ENCODE measurements at places on chromosomes 3 and 15.

- no peak for DNase-seq
These were observed 4.8 kb upstream of the STXBP5L start for GRCh38 chr3:120903221-120903620.

GRCh38 chr3:127052121-127052561 is 69.2 kb downstream of the PLXNA1 start:
- DNase-seq: no peak

DNA sequence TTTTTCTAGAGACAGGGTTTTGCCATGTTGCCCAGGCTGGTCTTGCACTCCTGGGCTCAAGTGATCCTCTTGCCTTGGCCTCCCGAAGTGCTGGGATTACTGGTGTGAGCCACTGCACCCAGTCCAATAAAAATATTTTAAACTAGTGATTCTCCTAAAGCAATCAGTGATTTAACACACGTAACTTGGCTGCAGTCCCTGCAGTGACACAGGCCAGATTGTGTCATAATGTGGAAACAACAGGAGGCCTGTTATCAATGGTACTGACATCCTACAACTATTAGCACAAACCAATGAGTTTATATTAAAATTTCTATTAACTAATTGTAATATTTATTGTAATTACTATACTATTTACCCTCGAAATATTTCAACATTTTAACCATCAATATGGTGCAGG is 1.6 kb upstream of the SEC61A1 start:
- no peak for DNase-seq

- no peak for DNase-seq
These were observed 25.5 kb downstream of the RFT1 start for GRCh38 chr3:53104762-53105161.

GRCh38 chr3:134311693-134312071 is 61.0 kb upstream of the RYK start:
- DNase-seq: no peak

GRCh38 chr3:62809369-62809768 is 65.8 kb downstream of the CADPS start:
- no peak for DNase-seq

GRCh38 chr15:68699124-68699880 is 120.5 kb downstream of the CORO2B start:
- DNase-seq: no peak

DNA sequence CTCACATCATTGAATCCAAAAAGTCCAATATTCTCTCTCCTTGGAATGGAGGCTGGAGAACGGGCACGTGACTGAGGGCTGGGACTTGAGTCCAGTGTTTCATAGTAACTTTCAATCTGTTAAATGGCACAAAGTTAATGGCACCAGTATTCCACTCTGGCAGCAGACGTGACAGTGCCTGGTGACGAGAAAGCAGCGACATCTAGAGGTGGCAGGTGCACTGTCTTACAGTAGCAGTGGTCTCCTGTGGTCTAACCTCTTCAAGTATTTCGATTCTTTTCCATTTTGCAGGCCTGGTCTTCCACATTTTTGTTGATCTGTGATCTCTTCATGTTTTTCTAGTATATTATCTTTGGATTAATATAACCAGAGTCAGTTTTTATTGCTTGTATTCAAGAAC is 107.1 kb downstream of the OXSM start:
- DNase-seq: no peak

DNA sequence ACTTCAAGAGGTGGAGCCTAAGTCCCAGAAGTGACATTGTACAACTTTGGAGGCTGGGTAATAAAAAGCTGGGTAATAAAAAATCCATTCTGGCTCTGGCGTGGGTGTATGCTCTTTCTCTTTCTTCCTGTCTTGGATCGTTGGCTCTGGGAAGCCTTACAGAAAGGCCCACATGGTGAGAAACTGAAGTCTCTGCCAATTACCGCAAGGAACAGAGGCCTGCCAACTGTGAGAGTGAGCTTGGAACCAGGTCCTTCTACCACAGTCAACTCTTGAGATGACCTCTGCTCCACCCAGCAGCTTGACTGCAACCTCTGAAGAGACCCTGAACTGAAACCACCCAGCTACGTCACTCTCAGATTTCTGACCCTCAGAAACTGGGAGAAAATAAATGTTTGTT is 51.0 kb downstream of the NR2F2 start:
- no peak for DNase-seq

All from cortex of kidney (tissue), 1 donor.